HFFc6 (cell line): ENCODE measurements at places on chromosomes 16 and 17.

DNA sequence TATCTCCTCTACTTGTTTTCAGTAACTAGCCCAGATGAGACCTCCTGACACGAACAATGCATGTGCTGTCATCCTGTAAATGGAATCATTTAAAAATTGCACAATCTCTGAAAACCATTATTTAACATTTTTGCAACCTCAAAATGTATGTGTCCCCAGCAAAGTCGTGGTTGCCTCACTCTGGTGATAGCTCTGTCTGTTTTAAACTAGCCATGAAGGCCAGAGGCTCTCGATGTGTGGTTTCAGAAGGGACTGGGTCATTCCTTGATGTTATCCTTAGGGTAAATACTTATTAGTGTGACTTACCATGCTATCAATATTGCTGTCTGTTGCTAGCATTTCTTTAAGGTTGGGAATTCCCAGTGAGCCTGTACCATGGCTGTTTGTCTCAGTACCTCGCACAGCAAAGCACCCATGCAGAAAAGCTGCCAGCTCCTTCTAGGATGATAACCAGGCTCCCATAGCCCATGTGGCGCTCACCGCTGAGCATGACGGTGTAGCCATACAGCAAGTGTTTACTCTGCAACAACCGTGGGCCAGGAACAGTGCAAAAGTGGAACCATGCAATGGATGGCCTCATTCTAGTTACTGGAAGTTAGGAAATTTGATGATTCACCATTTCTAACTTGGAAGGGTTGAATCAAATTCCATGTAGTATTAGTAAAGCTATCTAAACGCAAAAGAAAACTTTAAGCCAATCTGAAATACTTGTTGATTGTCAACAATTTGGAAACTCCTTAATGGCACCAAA is 2.9 kb upstream of the PGS1 start:
- peak; percentile 93 for DNase-seq

- DNase-seq: no peak
Observed at GRCh38 chr17:63483655-63484575, 7.1 kb downstream of the ACE start.

DNA sequence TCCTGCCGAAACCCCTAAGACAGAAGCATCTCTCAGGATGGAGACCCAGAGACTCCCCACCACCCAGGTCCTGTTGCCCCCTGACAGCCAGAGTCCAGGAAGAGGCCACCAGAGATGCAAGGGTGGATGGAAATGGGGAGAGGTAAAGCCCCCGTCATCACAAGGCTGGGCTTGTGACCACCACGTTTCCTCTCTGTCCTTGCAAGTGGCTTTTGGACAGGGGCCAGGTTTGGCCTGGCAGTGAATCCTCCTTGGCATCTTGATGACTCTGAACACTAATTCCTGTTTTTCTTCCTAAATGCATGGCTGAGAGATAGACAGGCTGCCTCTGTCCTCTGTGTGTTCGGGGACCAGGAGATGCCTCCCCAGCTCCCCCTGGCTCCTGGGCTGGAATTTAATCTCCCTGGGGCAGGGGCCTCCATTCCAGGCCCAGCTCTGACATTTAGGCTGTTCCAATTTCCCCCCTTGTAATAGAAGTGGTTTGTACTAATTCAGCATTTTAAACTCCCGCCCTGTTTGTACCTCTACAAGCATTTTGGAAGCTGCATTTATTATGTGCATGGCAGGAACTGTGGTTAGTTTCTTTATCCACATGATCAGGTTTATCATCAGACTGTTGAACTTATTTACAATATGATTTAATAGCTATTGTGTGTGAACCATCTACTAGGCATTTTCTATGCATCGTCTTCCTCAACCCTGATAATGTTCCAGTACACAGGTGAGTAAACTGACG is 116.1 kb upstream of the IRX6 start:
- DNase-seq: no peak

DNA sequence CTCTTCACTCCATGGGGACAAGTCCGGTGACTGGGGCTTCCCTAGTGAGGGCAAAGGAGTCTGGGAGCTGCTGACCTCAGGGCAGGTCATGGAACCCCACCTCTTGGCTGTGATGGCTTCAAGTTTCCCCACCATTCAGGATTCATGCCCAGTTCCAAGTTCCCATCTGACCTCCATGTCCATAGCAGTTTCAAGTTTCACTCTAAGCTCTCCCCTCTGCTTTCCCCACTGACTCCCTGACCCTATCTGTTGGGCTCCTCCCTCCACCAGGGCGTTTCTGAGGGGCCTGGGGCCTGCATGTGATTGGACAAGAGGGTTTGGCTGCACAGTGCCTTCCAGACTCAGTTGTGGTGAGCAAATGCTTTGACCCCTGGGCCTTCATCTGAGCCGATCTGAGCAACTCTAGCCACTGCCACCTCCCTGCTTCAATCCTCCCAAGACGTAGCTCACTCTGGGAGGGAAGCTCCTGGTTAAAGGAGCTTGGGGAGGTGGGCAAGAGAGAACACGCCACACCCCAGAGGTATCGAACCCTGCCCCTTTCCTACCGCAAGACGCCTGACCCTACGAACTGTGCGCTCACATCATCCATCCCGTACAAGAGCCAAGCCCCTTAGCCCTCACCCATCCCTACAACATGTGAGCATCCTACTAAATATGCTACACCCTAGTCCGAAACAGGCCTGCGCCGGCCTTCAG is 8.3 kb downstream of the ZNF629 start:
- DNase-seq: no peak

- DNase-seq: no peak
Observed at GRCh38 chr17:4987767-4988567, 492 bp upstream of the CAMTA2 start.

- peak; percentile 44 for DNase-seq
Observed at GRCh38 chr17:21119247-21119918, 7.4 kb upstream of the DHRS7B start.

DNA sequence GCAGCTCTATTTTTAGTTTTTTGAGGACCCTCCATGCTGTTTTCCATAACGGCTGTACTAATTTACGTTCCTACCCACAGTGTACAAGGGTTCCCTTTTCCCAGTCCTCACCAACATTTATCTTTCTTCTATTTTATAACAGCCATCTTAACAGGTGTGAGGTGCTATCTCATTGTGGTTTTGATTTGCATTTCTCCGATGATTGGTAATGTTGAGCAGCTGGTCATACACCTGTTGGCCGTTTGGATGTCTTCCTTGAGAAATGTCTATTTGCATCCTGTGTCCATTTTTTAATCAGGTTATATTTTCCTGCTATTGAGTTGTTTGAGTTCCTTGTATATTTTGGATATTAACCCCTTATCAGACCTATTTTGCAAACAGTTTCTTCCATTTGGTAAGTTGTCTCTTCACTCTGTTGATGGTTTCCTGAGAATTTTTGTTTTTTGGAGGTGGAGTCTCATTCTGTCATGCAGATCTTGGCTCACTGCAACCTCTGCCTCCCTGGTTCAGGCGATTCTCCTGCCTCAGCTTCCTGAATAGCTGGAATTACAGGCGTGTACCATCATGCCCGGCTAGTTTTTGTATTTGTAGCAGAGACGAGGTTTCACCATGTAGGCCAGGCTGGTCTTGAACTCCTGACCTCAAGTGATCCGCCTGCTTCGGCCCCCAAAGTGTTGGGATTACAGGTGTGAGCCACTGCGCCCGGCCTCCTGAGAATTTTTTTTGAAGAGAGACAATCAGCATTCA is 279.6 kb downstream of the SNX29 start:
- DNase-seq: no peak

DNA sequence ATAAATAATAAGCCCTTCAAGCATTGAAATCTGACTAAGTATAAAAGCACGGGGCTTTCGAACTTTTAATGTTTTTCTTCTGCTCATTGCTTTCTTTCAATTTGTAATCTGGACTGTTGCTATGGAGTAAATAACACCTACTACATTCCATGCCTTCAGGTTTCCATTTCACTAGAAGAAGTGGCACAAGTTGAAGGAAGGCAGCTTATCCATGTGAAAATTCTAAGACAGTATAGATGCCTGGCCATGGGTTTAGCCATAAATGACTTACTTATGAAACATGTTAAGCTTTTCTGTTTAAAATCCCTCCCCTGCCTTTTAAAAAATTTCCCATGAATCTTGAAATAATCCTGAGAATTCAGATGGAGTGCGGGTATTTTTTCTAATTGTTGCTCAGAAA is 30.6 kb downstream of the KCNJ16 start:
- no peak for DNase-seq

DNA sequence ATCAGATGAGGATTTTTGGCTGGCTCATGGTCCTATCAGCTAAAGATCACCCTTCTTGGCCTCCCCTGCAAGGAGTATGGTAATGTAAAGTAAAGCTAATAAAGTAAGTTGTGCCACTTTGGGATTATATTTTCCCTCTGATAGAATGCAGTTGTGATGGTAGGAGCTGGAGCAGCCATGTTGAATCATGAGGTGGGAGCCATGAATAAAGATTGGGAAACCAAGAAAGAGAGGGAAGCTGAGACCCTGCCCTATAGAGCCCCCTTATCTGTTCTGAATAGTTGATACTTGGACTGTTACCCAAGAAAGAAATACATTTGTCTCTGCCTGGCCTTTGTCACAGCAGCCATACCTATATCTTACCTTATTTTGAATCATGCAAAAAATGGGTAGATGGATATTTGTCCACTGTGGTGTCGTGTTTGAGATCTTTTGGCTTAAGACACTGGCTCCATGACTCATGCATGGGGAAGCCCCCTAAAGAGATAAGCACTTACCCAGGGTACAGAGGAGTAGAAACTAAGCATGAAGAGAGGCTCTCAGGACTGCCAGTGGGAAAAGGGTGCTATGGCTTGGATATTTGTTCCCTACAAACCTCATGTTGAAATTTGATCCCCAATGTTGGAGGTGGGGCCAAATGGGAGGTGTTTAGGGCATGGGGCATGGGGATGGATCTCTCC is 17.7 kb upstream of the TVP23A start:
- no peak for DNase-seq

- peak; percentile 91 for DNase-seq
Observed at GRCh38 chr17:38464723-38465390, 36.6 kb downstream of the ARHGAP23 start.

- DNase-seq: peak; percentile 97
Observed at GRCh38 chr17:5419356-5419958, at the start of gene NUP88. Gene NUP88 (minus strand): TSS chr17:5419662. CDS start chr17:5419650, 12 bp downstream.

DNA sequence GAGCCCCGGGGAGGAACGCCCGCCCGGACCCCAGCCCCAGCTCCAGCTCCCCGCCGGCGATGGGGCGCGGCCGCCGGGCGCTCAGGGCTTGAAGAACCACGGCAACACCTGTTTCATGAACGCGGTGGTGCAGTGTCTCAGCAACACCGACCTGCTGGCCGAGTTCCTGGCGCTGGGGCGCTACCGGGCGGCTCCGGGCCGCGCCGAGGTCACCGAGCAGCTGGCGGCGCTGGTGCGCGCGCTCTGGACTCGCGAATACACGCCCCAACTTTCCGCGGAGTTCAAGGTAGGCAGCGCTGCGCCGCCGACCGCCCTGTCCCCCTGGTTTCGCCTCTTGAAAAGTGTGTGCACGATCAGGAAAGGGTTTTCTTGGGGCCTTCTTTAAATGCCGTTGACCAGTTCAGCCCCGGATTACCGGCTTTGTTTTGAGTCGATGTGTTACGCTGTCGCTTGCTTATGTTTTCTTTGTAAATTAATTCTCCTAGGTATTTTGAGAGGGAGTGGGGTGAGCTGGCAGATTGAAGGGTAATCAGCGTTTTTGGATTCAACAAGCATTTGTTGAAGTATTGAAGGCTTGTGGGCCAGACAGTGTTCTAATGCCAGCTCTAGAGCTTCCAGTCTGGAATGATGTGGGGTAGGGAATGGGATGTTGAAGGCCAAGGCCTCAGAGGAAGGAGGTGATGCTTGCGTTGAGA is 681 bp downstream of the USP43 start:
- DNase-seq: no peak

GRCh38 chr16:72137380-72138063 is 34.4 kb downstream of the PMFBP1 start:
- no peak for DNase-seq

DNA sequence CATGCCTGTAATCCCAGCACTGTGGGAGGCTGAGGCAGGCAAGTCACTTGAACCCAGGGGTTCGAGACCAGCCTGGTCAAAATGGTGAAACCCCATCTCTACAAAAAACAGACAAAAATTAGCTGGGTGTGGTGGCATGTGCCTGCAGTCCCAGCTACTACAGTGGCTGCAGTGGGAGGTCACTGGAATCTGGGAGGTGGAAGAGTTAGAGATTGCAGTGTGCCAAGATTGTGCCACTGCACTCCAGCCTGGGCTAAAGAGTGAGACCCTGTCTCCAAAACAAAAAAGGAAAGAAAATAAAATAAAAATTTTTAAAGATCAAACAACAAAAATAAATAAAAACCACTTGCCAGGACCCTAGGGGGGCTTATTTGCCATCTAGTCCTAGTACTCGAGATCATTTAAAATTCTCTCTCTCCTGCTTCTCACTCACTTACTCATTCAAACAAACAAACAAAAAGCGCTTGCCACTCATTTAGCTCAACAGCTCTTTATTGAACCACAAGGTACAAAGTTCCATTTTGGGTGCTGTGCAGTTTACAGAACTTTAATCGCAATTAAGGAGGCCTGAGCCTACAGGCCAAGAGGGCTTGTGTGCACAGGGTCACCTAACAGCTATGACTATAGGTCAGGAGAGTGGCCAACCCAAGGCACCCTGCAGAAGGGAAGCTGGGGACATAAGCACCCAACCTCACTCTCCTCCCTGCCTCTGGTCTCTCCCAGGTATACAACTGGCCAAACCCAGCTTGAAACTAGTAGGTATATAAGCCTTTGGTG is 4.4 kb downstream of the CHD9NB start:
- DNase-seq: no peak

DNA sequence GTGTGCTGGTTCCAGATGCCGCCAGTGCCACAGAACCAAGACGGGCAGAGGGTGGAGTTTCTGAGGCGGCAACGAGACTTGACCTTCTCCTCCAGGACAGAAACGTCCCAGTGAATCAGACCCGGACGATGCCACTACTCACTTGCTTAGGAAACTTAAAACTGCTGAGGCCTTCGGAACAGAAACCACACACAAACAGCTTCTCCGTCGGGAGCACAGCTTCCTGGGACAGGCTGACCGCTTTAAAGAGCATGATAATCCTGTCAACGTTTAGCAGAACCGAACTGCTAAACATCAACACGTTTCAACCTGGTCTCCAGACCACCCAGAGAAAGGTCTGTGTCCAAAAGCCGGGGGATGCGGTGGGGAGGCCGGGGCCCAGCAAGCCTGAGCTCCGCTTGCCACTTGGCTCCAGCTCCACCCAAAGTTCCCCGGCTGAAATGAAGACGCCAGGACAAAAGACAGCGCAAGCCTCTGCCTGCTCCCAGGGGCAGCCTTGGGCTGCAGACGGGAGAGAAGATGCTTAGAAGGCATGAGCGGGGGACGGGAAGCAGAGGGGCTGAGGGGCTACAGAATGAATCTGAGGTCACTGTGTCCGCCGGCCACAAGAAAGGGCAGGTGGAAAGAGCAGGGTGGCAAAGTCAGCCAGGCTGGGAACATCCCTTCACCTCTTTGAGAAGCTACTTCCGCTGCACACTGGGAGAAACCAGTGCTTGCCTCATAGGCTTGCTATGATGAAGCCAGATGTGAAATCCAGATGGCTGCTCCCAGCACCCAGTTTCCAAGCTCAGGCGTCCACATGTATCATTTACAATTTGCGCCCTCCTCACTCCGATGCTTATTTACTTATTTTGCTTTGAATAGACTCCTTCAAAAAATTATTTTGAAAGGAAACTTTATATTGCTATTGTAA is 69.0 kb downstream of the MRM3 start:
- peak; percentile 71 for DNase-seq
